Activated CD8-positive, alpha-beta memory T cell treated with anti-CD3 and anti-CD28 coated beads, Interleukin-2, amount 50 U/mL, for 4 hours (primary cell): ENCODE measurements at places on chromosomes 2 and 18.

DNA sequence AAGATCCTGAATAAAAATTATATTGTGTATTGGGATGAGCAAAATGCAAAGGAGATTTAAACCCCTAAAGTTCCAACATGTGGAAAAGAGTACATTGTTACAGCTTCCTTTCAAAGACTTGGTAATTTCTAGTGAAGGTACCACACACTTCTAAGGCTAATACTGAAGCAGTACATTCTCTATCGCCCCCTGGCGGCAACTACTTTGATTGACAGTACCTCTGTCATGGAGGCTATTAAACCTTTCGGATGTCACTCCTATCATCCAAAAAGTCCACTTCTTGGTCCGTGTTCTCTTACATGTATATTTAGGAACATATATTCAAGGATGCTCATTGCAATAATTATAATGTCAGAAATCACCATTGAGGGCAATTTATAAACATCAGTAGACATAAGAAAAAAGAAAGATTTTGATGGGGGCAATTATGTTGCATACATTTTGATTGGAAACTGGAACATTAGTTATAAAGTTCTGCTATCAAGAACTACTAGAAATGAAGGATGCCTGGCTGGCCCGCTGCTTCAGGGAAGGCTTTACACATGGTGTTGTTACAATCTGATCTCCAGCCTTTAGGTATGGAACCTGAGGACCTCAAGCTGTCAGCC, 601.6 kb downstream of the CPS1 start:
- DNase-seq: peak; percentile 46

GRCh38 chr2:16264931-16265540, 324.7 kb downstream of the MYCN start:
- no peak for DNase-seq

- DNase-seq: no peak
These were observed 311.9 kb downstream of the TXNL1 start for GRCh38 chr18:56326336-56327072.

DNA sequence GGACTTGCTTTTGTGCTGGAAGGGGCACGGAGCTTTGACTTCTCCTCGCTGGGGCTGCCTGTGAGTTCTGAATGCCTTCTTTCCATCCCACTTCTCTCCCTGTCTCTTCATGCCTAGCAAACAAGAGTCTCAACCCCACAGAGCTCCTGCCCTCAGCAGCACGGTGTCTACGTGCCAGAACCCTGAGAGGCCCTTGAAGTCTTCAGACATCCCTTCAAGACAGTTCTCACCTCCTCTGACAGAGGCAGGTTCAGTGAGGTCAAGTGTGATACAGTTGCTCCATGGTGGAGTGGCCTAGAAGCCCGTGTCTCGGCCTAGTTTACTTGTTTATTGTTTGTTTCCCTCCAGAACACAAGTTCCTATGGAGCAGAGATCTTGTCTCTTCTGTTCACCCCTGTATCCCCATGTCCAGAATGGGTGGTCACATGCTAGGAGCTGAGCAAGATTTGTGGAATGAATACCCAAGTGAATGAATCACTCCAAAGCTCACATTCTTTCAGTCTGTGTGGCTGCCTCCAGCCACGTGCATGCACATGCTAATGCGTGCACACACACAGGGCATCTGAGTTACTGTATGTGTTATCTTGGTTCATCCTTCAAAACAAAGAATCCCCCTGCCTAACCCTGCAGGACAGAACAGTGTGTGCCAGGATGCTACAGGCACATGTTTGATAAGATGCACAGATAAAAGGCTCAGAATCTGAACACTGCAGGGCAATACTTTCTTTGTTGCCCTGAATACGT, 391.6 kb downstream of the NBAS start:
- DNase-seq: no peak

GRCh38 chr2:46701152-46701551, 214.5 kb downstream of the MCFD2 start:
- DNase-seq: no peak

GRCh38 chr2:103387888-103388287, 626.1 kb downstream of the TMEM182 start:
- no peak for DNase-seq

DNA sequence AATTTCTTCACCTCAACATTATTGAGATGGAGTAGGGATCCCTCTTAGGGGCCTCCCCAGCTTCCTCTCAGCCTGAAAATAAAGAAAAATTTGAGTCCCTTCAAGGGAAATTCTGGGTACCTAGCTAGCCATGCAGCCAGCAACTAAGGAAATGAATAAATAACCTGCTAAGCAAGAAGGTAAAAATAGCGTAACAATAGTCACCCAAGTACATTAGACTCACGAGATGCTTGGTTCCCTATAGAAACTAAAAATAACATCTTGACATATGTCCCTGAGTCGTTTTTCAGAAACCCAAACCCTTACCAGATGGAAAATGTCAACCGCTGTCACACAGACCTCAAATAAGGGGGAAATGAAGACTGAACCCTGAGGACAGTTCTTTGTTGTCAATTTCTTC, 51.9 kb downstream of the CACNB4 start:
- DNase-seq: no peak

DNA sequence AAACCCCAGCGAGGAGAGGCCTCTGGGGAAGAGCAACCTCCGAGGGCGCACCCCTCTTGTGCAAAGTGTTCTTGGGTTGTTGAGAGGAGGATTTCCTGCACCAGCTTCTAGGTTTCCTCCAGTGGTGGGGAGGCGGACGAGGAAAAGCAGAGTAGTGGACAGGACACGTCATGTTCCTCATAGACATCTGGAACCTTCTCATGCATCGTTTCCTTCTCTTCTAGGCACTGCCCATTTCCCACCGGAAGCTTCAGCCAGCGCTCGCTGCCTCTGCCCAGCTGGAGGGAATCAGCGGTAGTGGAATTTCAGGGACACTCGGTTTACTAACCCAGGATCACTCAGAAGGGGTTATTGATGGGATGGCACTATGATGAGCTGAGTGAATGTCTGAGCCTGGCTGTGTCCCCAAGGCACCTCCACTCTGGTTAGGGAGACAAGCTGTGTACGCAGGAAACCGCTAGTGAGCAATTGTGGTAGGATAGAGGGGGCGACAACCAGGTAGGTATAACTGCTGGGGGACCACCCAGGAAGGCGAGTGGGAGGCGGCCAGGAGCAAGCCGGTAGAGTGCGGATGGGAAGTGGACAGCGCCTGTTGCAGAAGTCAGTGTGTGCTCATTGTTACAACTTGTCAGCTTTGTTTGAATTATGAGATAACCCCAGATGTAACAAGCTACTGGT, 960 bp upstream of the APOB start:
- DNase-seq: no peak

- DNase-seq: no peak
These were observed 809.8 kb downstream of the RNF144A start for GRCh38 chr2:7726989-7727388.

GRCh38 chr2:120675460-120676130, 60.1 kb upstream of the GLI2 start:
- peak; percentile 35 for DNase-seq

DNA sequence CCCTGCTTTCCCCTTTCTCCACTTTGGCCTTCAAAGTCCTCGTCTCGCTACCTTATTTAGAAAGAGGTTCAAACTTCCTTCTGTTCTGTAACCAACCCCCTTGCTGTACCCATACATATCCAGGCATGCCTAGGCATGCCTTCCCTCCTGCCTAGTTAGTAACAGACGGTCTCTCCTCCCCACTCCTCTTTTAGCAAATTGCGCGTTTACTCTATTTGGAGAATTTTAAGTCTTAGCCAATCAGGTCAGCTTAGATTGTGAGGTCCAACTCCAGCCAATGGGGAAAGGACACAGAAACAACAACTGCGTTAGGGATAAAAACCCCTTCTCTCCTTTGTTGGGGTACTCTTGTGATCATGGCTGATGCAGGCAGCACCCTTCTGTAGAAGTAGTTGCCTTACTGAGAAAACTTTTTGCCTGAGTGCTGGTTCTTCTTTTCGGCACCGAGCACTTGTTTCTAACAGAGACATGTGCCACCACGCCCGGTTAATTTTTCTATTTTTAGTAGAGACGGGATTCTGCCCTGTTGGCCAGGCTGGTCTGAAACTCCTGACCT, 85.9 kb upstream of the FOXI3 start:
- DNase-seq: no peak

- no peak for DNase-seq
These were observed 8.5 kb downstream of the SP140L start for GRCh38 chr2:230335461-230335863.

GRCh38 chr2:8488001-8488738, 193.7 kb upstream of the ID2 start:
- peak; percentile 63 for DNase-seq

- DNase-seq: no peak
These were observed 177.5 kb downstream of the KCNJ3 start for GRCh38 chr2:154875999-154876398.

DNA sequence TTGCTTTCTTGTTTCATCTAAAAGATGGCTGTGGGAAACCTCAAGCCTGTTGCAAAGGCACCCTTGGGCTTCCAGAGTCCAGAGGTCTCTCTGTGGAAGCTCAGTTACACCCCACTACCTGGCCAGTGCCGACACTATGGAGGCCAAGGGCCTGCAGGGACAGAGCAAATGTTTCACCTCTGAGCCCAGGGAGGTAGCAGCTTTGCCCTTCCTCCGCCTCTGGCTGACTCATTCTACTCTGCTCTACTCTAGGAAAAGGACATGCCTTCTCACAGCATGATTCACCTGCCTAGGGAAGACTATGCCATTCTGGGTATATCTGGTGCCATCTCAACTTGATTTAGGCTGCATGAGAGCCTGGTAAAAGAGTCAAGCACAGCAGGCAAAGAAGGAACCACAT, 12.2 kb downstream of the MYOM1 start:
- DNase-seq: no peak

- DNase-seq: no peak
These were observed 8.0 kb upstream of the PDIA6 start for GRCh38 chr2:10820562-10820961.

- DNase-seq: no peak
These were observed 119.0 kb upstream of the ZFP36L2 start for GRCh38 chr2:43345391-43345813.

DNA sequence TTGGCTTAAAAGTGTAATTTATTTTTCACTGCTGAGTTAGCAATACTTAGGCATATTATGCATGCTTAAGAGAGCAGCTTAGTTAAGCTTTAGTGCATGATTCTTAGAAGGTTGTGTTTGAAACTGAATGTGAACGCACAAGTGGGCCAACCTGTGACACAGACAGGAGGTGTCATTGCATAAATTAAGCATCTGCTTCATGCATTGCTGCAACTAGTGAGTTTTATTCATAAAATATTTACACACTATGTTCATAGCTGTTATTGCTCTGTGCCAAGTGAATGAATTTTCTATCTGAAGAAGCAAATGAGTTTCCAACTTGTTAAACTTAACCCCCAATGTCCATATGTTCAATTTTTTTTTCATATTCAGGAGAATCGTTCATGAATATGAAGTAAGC, 806.4 kb downstream of the GALR1 start:
- no peak for DNase-seq

DNA sequence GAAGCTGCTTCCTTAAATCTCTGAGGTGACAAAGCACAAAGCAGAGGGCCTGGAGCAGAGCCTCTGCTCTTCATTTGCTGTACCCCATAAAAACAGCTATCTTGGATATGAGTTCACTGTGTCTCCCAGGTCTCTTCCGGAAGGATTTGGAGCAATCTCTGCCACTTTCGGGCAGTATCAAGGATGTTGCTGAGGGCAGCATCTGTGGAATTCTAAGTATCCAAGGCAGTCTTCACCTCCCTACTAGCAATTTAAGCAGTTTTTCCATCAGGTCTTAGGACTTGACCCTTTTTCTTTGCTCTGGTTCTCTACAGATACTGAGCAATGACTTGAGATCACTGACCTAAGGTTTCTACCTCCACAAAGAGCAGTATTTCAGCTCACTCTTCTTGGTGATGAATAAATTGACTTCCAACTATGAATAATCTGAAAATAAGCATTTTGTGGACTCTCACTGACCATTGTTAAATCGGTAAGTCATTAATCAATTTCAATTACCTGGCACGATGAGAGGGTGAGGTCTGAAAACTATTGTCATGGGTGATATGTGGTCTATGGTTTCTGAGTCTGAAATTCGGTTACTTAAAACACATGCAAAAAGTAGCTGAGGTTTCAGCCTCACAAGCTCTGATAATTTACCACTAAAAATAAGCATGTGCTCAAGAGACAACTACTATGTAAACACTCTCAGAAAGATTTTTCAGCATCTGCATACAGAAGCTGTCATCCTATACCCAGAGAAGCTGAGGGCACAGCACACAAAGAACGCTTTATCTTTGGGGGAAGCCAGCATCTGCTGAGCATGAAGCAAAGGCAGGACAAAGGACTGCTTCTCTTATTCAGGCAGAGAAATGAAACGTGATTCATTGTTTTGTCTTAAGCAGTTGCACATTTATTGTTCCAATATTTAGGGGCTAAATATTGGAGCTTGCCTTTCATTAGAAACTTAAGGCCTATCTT, 32.1 kb upstream of the SPATS2L start:
- DNase-seq: no peak

DNA sequence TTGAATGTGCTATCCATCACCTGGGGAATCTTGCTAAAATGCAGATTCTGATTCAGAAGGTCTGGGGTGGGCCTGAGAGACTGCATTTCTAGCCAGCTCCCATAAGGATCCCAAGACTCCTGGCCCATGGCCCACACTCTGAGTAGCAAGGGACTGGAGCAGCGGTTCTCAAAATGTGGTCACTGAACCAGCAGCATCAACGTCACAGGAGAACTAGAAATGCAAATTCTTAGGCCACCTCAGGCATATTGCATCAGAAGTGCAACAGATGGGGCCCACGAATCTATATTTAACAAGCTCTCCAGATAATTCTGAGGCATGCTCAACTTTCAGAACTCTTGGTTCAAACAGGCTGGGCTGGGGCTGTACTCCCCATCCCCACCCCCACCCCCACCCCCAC, 74.6 kb downstream of the DHRS9 start:
- DNase-seq: no peak

DNA sequence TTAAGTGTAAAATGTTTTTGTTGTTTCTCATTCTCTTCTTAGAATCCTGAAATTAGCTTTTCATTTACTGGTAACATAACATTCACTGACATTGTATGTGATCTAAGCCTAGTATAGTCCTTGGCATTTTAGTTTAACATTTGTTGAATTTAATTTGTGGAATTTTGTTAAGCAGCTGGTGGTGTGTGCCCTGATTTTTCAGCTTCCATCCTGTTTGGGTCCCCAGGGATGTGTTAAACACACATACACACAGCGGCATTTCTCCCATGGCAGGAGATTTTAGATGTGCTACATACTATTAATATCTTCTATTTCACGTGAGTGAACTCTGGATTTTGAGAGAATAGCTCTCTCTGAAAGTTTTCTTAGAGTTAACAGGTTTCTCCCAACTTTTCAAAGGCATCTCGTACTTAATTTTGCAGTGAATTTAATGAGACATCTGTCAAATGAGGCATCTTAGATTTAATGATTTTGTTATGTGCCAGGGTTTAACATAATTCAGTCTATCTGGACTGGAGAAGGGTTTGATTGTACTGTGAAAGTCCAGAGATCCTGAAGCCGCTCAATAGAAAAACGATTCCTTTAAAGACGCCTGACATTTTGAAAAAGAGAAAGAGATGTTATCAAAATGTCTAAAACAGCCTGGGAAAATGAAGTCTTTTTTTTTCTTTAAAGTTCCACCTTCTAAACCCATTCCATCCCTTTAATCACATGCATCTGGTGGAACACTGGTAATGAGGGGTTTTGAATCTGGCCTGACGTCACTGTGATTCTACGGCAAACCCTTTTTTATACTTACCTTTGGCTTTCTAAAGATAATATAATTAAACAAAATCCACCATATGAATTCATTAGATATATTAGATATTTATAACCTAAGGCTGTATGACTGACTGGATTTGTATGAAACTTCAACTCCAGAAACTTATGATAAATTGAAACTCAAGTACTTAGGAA, 6.8 kb downstream of the PHLPP1 start:
- no peak for DNase-seq

- DNase-seq: no peak
These were observed 47.6 kb upstream of the TTC39C start for GRCh38 chr18:23966909-23967308.
